ENCODE measurements at places on chromosomes 5 and 9.

- peaks cover 3% of the 10 kb centered on the region for H3K36me3 ChIP-seq
- no peak for DNase-seq
- H3K4me1 ChIP-seq, result peaks cover 3% of the 10 kb centered on the region
- no peak overlapping the region for H3K27ac ChIP-seq
- H3K4me3 ChIP-seq, result no peak overlapping the region
Measured at GRCh38 chr9:136521537-136521936, 24.3 kb downstream of the NOTCH1 start.

- no peak overlapping the region for H3K27ac ChIP-seq
- no peak for DNase-seq
- no peaks in the 10 kb centered on the region for H3K27me3 ChIP-seq
- H3K4me3 ChIP-seq, result no peak overlapping the region
- H3K36me3 ChIP-seq, result no peaks in the 10 kb centered on the region
Measured at GRCh38 chr5:109942646-109943045, 252.9 kb downstream of the MAN2A1 start.

GRCh38 chr5:157820593-157821252 lies 38.2 kb downstream of the CLINT1 start:
- no peak for DNase-seq
- peaks cover 17% of the 10 kb centered on the region for H3K4me1 ChIP-seq
- no peaks in the 10 kb centered on the region for H3K27me3 ChIP-seq
- H3K27ac ChIP-seq, result no peak overlapping the region
- H3K4me3 ChIP-seq, result no peak overlapping the region
- H3K36me3 ChIP-seq, result peaks cover 4% of the 10 kb centered on the region

- no peak overlapping the region for H3K4me3 ChIP-seq
- no peaks in the 10 kb centered on the region for H3K36me3 ChIP-seq
- no peaks in the 10 kb centered on the region for H3K4me1 ChIP-seq
- DNase-seq, result no peak
- no peaks in the 10 kb centered on the region for H3K27me3 ChIP-seq
Measured at GRCh38 chr5:52771343-52772039, 16.2 kb upstream of the ITGA1 start.

DNA sequence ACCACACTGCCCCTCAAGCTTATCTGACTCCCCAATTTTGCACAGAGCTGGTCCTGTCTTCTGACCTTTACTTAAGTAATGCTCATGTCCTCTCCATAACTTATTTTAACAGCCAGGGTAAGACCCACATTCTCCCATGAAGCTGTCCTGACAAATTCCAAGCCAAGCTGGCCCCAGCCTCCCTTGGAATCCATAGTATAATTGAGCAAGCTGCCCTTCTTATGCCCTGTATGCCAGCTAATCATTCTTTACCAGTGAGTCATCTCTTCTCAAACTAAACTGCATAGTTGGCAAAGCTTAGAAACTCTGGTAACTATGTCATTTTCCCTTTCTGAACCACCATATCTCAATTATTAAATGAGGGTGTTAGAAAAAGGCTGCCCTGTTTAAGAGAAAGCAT lies 92.4 kb downstream of the NFIB start:
- H3K27ac ChIP-seq, result peak overlapping the region; percentile 44
- DNase-seq, result no peak
- no peak overlapping the region for H3K4me3 ChIP-seq
- no peaks in the 10 kb centered on the region for H3K27me3 ChIP-seq
- peaks cover 24% of the 10 kb centered on the region for H3K4me1 ChIP-seq

- DNase-seq, result no peak
- H3K27ac ChIP-seq, result peak overlapping the region; percentile 90
- H3K27me3 ChIP-seq, result no peaks in the 10 kb centered on the region
- H3K4me3 ChIP-seq, result no peak overlapping the region
- H3K4me1 ChIP-seq, result peaks cover 22% of the 10 kb centered on the region
Measured at GRCh38 chr9:121741228-121741918, 89.9 kb downstream of the DAB2IP start.

- no peak overlapping the region for H3K4me3 ChIP-seq
- H3K27me3 ChIP-seq, result no peaks in the 10 kb centered on the region
- no peak overlapping the region for H3K27ac ChIP-seq
Measured at GRCh38 chr5:15598294-15598902, 98.4 kb downstream of the FBXL7 start.

DNA sequence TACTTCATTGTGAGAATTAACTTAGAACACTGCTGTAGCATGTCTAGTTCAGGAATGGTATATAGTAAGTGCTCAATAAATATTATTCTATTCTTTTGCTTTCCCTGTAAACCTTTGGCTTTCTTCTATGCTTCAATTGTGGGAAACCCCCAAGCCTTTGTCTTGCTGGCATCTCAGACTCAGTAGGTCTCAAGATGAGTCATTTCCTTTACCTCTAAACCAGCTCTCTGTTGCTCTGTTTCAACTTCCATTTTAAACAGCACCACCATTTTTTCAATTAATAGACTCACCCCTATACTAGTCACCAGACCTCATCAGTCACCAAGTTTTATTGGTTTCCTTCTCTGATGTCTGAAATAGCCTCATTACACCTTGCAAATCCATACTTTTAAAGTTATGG lies 43.5 kb downstream of the DMAC1 start:
- no peak overlapping the region for H3K4me3 ChIP-seq
- DNase-seq, result no peak
- H3K4me1 ChIP-seq, result no peaks in the 10 kb centered on the region
- H3K27ac ChIP-seq, result no peak overlapping the region

GRCh38 chr5:148641735-148642134 lies 12.6 kb downstream of the HTR4 start:
- no peaks in the 10 kb centered on the region for H3K36me3 ChIP-seq
- DNase-seq, result peak; percentile 9
- H3K4me3 ChIP-seq, result no peak overlapping the region
- H3K4me1 ChIP-seq, result no peaks in the 10 kb centered on the region
- no peaks in the 10 kb centered on the region for H3K27me3 ChIP-seq
